ENCODE measurements at places on chromosomes 1 and 21.

DNA sequence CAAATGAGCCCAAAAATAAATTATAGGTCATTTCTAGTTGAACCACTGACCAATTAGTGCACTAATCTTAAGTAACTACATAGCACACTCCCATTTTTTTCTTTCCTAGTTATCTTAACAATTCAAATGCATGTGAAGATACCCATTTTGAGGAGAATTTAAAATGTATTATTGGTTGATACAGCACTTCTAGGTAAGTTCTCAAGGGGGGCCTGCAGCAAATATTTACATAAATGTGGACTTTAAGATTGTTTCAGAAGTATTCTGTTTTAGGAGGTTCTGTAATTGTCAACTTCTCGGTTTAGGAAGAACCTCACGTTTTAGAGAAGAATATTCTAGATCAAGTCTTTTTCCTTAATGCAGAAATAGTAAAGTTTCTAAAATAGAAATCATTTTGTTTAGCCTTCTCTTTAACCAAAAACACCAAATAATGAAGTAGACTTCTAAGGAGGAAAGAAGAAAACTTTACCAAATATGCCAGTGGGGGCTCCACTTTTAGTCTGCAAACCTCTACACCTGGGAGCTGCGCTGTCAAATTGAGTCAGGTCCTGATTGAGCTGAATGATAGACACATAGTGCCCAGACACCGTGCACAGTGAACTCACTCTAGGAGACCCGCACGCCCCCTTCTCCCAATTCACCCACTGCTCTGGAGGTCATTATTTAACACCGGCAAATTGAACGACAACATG, 144.4 kb downstream of the RUNX1 start:
- DNase-seq, result no peak

GRCh38 chr1:88867743-88868521, 23.4 kb downstream of the GTF2B start:
- DNase-seq, result no peak

DNA sequence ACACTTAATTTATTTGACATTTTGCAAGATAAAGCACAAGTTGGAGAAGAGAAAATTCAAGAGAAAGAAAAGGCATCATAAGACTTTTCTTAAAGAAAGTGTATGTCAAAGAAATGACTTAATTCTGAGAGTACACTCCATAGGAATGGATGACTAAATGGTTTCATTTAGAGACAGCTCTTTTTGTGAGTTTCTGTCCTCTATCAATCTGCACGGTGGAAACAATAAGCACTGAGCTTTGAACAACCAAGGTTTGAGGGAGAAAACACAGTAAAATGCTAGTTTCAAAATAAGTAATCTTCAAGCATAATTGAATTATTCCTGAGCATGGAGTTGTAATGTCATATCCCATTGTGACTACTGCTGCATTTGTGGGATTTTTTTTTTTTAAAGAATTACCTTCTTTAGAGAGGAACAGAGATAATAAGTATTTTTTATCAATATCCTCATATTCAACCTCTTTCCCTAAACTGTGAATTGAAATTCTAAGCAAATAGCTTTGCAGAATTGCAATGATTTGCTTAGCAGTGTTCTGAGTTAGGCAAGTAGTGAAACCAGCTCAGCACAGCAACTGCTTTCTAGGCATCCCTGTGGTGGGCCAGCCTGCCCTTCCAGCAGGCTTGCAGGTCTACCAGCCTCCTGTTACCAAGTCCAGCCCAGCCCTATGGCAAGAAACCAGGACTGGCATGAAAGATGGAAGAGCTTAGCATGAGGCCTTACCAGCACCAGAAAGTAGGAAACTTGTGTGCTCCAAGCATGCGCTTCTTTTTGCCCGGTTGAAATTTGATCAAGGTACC, 38.2 kb downstream of the KCNJ6 start:
- no peak for DNase-seq

DNA sequence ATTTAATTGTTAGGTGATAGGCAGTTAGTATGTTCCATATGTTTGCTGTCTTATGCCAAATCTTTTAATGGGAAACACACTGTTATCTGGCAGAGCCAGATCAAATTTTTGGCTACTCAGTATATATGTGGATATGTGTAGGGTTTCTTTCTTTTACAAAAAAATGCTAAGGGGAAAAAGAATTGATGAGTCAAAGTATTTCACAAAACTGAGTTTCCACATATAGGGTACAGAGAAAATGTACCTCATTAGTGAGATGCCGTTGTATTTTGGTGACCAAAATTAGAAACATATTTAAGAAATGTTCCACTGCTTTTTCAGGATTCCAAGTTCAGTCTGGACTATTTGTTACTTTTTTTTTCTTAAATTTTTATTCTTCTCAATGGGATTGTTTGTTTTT, 201.2 kb upstream of the PTGFR start:
- DNase-seq, result no peak
